ENCODE measurements at places on chromosomes 11 and 22.

DNA sequence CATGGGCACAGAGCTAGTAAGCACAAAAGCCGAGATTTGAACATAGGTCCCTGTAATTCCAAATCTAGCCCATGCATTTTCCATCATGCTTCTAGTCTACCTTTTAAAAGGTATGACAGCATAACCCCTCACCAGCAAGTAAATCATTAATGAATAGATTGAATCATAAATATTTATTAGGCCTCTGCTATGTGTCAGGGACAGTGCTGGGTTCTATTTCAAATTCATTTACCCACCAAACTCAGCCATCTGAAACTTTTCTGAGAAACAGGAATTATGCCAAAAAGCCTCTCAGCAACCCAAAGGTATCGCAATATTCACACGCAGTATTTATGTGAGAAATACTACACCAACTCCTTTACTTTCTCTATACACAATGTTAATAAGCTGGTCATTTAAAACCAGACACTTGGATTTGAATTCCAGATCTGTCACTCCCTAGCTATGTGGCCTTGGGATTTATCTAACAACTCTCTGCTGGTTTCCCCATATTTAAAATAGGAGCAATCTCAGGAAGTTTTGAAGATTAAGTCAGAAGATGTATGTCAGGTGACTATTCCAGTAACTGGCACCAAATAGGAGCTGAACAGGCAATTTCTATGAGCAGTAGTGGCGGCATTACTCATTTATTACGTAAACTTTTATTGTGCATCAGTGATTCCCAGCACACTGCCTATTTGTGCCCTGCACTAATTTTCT, 191.4 kb downstream of the TENM4 start:
- no peak for DNase-seq

GRCh38 chr22:26164174-26164573, 5.1 kb upstream of the SEZ6L start:
- no peak for DNase-seq

DNA sequence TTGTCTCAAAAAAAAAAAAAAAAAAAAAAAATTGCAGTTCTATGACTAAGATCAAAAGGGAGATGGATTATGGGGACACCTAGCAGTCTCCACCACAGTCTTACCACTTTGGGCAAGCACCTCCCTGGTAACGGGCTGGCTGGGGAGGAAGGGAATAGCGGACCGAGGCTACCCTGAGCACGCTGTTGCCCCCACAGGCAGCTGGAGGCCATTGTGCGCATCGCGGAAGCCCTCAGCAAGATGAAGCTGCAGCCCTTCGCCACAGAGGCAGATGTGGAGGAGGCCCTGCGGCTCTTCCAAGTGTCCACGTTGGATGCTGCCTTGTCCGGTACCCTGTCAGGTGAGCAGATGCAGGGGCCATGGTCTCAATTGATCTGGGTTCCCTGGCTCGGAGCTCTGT, 21.2 kb downstream of the MCM5 start:
- no peak for DNase-seq

DNA sequence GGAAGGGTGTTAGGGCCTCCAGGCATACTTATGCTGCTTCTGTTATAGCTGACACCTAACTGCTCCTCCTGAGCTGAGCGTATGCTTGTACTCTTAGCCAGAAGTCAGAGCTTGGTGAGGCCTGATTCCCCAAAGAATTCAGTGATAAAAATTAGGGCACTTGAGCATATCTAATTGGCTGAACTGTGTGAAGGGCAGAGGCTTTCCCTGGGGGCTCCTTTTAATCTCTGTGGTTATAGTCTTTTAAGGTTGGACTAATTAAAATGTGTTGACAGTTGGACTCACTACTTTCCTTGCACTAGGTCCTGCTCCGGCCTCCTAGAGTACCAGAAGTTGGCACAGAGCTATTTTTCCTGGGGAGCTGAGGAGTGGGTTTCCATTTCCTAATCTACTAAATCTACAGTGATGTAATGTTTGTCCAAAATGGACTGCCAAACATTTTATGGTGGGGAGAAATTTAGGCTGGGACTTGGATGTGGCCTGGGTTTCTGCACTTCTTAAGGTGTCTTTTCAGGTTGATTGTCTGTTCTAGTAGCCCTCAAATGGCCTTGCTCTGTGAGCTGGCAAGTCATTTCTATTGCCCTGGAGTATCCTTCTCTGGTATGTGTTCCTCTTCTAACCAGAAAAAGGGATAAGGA, 18.4 kb downstream of the STIM1 start:
- no peak for DNase-seq

- DNase-seq, result peak; percentile 48
Observed at GRCh38 chr22:45602824-45603595, 68.6 kb upstream of the ATXN10 start.

DNA sequence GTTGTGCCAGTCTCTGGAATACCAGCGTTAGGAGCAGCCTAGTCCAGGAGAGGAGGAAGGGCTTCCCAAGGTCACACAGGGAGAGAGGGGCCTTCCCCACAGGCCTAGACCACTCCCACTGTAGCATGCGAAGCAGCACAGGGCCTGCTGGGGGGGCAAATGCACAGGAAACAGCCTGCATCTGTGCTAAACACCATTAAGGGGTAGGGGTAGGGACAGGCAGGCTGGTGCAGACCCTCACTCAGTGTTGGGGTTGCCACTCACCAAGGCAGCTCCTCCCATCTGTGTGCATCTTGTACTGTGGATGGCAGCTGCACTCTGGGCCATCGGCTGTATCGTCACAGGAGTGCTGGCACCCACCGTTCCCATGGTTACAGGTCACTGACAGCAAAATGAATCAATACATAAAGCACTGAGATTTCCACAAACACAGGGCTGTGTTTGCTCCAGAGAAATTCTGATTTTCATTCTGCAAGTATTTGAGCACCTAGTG, 24.9 kb downstream of the SCUBE2 start:
- DNase-seq, result no peak

DNA sequence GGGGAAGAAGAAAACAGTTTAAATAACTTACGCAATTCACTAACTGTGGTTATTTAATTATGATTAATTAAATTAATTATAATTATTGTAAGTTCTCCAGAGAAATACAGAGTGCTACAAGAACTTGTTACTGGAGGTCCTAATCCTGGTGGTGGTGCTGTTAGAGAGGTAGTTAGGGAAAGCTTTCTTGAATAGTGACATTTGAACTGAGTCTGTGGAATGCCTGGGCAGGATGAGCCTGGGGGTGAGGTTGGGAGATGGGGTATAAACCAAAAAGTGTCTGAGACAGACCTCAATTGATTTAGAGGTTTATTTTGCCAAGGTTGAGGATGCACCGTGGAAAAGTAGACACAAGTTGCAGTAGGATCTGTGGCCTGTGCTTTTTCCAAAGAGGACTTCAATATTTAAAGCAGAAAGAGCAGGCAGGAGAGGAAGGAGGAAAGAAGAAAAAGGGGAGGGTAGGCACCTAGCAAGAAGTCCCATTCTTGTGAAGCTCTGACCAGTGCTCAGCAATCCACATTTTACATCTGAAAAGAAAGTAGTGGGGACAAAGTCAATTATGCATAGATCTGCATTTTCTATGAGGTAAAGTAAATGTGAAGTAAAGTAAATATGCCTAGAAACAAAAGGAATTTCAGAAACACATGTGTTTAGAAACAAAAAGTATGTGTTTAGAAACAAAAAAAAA, 4.4 kb upstream of the ZNF202 start:
- no peak for DNase-seq

GRCh38 chr22:46515208-46516111, 22.0 kb downstream of the CELSR1 start:
- DNase-seq, result no peak

DNA sequence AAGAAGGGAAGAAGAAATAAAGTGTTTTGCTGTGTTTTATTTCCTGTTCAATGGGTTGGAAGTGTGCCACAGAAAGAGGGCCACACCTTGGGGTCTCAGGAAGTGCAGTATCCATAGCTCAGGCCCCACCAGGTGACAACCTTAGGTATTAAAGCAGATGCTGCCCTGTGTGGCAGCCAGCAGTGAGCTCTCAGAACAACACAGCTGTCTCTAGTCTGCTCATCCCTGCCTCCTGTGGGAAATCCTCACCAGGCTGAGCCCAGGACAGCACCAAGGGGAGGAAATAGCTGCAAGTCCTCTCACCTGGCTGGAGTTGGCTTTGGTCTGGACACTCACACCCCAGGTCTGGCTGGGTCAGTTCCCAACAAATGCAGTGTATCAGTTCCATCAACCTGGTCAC, 25.1 kb downstream of the ARL14EP start:
- no peak for DNase-seq

DNA sequence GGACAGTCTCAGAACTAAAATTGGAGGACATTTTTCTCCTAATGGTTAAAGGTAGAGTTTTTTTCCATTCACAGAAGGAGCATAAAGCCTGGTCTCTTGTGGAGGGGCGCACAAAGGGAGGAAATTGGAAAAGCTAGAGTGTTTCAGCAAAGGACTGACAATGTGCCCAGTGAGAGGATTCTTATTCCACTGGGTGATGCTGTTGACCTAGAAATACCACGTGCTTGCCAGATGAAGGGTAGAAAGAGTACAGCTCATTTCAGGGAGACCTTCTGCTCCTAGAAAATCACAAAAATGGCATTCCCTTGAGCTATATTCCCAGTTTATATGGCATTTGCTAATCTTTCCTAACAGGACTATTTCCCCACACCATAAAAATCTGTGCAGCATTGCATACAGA, 21.1 kb downstream of the MS4A6E start:
- DNase-seq, result no peak

- no peak for DNase-seq
Observed at GRCh38 chr22:37545703-37546436, 14.4 kb upstream of the CDC42EP1 start.
